Esophagus squamous epithelium (tissue), 5 donors: ENCODE measurements at places on chromosomes 5 and 9.

DNA sequence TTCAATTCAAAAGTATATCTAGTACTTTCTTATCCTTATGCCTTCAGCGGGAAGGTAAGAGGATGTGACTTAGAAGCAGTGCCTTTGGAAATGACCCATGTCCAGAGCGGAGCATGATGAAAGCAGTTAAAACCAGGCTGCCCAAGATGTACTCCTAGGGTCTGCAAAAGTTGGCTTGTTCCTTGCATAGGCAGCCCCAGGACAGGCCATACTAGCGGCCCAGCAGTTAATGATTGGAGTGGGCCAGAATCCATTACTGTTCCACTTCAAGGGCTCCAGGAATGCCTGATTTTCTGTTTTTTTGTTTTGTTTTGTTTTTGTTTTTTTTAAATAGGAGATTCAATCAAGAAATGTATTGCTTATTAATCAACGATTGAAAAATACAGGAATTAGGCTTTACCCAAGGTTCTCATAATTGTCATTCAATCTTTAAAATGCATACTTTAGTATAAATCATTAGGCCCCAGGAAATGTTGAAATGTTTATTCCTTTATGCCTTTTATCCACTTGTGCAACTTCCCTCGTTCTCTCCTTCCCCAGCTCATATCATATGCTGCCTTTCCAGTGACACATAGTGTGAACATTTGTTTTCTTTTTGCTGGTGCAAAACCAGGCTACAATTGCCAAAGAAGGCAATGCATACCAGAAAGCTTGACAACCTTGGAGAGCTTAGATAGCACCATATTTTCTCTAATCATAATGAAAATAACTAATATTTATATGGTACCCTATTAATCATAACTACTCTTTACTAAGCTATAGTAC, 190.8 kb downstream of the ARHGEF28 start:
- DNase-seq = no peak

GRCh38 chr9:121240472-121241135, 27.4 kb upstream of the GSN start:
- DNase-seq = no peak

DNA sequence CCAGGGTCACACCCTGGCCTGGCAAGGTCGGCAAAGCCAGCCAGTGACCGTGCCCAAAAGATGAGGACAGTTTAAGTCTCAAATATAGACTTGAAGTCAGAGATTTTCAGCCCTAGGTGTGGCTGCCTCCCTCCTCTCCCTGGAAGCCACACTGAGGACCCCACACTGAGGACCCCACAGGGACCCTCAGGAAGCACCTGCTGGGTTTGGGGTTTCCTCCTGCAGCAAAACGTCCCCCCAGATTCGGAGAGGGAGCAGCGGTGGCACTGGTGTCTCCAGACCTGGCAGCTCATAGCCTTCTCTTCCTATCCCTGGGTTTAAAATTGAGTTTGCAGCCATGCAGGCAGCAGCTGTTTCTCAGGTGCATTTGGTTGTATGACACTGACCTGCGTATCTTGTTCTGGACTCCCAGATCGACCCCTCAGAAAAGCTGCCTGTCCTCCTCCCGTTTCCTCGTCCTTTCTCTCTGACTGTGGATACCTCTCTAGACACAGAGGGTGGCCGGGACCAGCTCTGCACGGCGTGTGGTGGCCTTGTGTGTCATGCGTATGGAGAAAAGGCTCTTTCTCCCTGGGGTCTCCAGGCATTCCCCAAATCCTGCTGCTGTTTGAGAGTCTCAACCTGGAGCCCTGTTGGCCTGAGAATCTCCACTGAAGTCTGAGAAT, 36.6 kb downstream of the MRPL36 start:
- no peak for DNase-seq

- DNase-seq = no peak
These were observed 84.7 kb downstream of the BASP1 start for GRCh38 chr5:17302106-17302505.

DNA sequence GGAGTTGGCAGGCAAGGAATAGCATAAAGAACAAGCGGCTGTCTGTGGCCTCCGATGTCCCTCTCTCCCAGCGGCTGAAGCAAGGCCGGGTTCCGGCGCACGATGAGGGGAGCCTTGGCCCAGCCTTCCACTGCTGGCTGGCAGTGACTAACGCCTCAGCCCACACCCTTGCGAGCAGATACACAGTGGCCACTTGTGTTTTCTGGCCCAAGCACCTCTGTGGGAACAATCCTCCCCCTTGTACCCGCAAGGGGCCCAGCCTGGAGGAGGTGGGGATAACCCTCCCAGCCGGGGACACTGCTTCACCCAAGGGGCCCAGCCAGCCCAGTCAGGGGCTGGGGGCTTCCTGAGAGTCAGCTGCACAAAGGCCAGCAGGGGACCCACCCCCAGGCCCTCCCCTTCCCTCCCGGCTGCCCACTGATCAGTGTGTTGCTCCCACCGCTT, 23.2 kb downstream of the STK10 start:
- DNase-seq = no peak

GRCh38 chr9:105496826-105497225, 49.0 kb downstream of the FSD1L start:
- no peak for DNase-seq
